ENCODE measurements at places on chromosomes 16 and 17.

- DNase-seq = no peak
Observed at GRCh38 chr17:49213399-49213798, 2.9 kb downstream of the ABI3 start.

- DNase-seq = peak; percentile 3
Observed at GRCh38 chr16:17416461-17417311, 54.1 kb downstream of the XYLT1 start.

DNA sequence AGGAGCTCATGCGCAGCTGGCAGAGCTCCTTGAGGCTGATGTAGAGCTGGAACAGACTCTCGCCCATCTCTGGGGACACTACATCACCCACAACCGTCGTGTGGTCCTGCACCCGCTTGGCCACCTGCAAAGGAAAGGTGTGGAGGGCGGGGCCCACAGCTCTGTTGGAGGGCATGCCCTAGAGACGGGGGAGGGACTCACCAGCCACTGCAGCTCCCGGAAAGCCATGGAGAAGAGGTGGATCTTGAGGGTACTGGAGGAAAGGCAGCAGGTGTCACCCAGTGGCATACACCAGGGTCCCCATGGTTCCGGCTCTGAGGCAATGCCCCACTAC is 8.6 kb downstream of the UNC13D start:
- DNase-seq = no peak

DNA sequence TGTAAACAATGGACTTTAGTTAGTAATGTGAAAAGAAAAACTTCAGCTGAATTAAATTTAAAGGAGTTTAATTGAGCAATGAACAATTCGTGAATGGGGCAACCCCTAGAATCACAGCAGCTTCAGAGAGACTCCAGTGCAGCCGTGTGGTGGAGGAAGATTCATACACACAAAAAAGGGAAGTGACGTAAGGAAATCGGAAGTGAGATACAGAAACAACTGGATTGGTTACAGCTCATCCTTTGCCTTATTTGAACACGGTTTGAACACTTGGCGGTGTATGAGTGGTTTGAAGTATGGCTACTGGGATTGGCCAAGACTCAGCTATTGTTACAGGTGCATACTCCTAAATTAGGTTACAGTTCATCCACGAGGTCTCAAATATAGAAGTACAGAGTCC is 460.4 kb upstream of the ASIC2 start:
- DNase-seq = no peak

GRCh38 chr16:81879625-81880024 is 100.5 kb downstream of the PLCG2 start:
- no peak for DNase-seq

GRCh38 chr17:50114849-50115357 is 15.1 kb downstream of the SAMD14 start:
- DNase-seq = no peak

- DNase-seq = no peak
Observed at GRCh38 chr16:69293401-69293800, 17.7 kb upstream of the VPS4A start.

DNA sequence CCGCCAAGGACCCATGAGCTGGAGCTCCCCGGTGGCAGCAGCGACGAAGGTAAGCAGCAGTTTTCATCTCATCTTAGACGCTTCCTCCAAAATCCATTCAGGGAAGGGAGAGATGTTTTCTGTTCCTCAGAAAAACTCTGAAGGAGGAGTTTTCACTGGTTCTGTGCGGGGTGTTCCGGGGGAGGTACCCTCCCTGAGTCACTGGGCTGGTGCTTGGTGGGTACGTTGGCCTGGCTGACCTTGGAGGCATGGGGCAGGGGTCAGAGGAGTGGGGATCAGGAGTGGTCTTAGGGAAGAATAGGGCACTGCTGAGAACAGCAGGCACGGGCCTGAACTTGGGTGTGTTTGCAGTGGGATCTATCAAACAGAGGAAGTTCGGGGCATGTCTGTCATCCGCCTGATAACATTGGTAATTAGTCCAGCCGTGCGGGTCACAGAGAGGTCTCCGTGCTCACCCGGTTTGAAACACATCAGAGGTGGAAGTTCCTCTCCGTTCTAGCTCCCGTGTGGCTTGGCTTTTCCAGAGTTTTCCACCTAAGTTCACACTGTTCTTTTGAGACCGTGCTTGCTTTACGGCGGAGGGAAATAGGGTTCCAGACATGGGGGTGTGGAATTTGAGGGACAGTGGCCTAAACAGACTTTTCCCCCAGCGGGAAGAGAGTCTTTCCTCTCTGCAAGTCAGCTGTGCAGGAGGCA is 59.6 kb upstream of the CIBAR2 start:
- no peak for DNase-seq

DNA sequence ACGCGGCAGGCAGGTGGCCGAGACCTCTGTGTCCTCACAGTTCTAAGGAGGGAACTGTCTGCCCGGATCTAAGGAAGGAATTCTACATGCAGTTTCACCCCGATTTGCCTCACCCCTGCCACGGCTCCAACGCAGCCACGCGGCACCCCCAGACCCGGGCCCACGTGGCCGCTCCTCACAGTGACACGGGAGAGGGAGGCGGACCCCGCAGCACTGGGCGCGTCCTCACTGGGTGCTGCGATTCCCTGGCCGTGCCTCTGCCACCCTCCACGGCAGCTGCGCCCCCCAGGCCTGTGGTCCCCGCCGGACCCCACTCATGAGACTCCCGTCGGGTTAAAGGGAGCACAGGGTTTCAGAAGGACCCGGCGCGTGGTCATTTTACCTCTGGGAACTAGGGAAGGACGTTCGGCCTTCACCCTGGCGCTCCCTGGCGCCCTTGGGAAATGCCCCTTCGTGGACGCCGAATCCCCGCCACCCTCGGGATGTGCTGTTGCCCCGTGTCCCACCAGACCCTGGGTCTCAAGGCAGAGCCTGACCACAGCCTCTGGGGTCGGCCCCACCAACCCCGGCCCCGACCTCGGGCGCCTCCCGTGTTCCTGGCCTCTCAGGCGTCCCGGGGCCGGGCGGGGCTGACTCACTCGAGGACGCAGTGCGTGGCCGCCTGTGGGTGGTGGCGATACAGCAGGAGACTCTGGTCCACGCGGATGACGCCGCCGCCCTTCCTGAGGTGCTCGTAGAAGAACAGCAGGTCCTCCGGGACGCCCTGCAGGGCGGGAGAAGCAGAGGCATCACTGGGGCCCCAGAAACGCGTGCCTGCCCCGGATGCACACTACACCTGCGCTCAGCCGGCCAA is 118.8 kb upstream of the METRNL start:
- no peak for DNase-seq

- no peak for DNase-seq
Observed at GRCh38 chr17:28221751-28222414, 97.1 kb upstream of the TMEM97 start.

- no peak for DNase-seq
Observed at GRCh38 chr16:82699711-82700495, 73.1 kb downstream of the CDH13 start.

GRCh38 chr16:19639986-19640421 is 78.0 kb downstream of the KNOP1 start:
- no peak for DNase-seq

DNA sequence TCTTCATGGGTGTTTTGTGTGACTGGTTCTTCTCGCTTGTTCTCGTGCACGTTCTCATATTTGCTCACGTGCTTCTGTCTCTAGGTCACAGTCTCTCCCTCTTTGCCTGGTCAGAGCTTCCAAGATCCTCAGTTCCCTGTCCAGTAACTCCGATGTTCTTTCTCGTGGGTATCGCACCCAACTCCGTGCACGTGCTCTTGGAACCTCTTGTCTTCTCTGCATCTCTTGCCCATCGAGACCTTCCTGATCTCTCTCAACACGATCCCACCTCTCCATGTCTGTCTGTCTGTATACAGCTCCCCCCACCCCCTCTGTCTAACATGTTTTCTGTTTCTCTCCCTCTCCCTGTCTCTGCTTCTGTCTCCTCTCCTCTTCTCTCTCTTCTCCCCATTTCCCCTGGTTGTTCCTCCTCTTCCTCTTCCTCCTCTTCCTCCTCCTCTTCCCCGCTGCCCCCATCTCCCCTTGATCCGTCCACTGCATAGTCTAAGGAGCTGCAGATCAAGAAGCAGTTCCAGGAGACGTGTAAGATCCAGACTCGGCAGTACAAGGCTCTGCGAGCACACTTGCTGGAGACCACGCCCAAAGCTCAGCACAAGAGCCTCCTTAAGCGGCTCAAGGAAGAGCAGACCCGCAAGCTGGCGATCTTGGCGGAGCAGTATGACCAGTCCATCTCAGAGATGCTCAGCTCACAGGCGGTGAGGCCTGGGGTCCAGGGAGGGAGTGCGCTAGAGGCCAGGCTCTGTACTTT is 6.1 kb downstream of the HIRIP3 start:
- DNase-seq = no peak

- DNase-seq = no peak
Observed at GRCh38 chr17:7122381-7122780, 7.8 kb upstream of the ASGR2 start.

DNA sequence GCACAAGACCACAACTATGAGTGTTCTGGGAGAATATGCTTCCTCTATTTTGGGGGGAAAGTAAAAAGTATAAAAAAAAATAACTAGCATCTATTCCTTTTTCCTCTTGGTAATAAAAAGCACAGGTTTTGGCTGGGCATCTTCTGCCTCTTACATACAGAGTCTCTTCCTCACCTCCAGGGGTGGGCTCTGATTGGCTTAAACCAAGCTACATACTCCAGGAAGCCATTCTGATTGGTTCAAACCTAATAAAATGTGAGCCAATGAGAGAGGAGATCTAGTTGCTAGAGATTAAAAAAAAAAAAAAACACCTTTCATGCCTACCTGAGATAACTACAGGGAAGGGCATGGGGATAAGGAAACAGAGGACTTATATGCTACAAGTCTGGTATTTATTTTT is 365.9 kb upstream of the ERCC4 start:
- DNase-seq = no peak

- DNase-seq = no peak
Observed at GRCh38 chr16:28279006-28279405, 13.3 kb upstream of the SBK1 start.

DNA sequence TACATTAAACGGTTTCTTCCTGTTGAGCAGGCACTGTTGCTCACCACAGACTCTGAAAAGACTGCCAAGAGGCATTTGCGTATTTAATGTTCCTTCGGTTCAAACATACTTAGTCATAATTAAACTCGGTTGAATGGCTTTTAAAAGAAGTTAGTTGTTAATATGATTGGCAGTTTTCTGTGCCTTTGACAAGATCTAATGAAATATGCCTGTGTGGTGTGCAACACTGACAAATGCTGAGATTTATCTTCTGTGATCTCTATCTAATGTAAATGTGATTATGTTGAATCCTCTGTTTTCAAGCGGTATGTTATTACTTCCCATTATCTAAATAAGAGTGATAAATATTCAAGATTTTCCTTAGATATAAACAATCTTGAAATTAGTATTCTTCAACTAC is 1046.6 kb downstream of the CDH8 start:
- DNase-seq = no peak

DNA sequence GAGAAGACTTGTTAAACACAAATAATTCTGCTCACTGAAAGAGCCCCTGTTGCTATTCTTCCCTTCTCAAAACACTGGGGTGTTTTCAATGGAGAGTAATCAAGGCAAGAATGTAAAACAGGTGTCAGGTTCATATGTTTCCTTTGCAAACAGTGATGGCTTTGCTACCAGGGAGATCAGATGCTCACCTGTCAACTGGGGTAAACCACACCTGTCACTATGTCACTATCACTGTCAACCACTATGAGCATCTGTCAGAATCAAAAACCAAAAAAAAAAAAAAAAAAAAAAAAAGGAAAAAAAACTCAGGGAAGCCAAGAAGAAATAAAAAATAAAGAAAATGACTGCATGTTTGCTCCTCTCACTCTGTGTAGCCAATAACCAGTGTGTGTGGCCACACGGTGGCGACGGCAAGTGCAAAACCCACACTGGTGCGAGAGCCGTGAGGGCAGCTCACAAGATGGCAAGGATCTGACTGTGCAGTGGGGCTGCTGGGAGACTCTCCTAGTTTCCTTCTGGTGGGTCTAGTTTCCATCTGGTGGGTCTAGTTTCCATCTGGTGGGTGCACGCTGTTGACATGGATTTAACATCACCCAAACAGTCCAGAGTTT is 22.7 kb downstream of the USP22 start:
- DNase-seq = no peak

- peak; percentile 30 for DNase-seq
Observed at GRCh38 chr17:28384281-28385036, 13.0 kb downstream of the SARM1 start.

Data from stimulated activated CD8-positive, alpha-beta memory T cell treated with anti-CD3 and anti-CD28 coated beads, Interleukin-15, amount 100 ng/mL, for 1 hour (primary cell).